ENCODE measurements at places on chromosomes 1 and 21. TPM values are rescaled to one million over a fixed set of nuclear protein-coding genes. Genes with fewer than 3 reads are reported as not detected.

GRCh38 chr1:8394456-8395321 is 76.8 kb downstream of the SLC45A1 start:
- no peak for DNase-seq

DNA sequence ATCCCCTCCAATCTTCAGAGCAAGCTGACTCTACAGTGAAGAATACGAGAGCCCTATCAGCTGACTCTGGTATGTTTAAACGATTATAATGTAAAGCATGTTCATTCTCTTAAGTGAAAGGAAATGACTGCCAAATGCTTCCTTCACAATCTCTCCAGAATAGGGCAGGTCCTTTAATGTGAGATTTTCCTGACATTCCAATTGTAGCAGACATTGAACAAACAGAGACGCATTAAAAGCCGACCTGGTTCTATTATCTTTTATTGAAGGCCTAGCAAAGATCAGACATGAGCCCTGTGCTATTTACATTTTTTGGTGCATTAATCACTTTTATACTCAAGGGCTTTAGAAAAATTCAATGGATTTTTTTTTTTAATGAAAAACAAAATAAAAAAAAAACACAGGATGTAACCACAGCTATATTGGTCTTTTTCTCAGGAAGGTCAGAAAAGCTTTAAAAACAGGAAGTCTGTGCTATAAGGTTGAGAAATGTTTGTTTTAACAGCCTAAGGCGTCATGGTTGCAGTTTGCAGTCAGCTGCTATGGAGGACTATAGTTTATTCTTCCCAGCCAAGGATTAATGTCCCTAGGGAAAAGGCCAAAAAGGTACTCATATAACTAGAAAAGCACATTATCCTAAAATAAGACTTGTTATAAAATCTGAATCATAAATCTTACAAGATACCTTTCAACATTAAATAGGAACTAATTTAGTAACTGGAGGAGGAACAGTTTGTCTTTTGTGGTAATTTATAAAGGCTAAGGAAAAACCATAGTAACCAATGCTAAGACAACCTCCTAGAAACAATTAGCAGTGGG is 104.8 kb downstream of the RERE start:
- no peak for DNase-seq

- no peak for DNase-seq
These were observed 631.4 kb downstream of the SMYD3 start for GRCh38 chr1:245875581-245876261.

DNA sequence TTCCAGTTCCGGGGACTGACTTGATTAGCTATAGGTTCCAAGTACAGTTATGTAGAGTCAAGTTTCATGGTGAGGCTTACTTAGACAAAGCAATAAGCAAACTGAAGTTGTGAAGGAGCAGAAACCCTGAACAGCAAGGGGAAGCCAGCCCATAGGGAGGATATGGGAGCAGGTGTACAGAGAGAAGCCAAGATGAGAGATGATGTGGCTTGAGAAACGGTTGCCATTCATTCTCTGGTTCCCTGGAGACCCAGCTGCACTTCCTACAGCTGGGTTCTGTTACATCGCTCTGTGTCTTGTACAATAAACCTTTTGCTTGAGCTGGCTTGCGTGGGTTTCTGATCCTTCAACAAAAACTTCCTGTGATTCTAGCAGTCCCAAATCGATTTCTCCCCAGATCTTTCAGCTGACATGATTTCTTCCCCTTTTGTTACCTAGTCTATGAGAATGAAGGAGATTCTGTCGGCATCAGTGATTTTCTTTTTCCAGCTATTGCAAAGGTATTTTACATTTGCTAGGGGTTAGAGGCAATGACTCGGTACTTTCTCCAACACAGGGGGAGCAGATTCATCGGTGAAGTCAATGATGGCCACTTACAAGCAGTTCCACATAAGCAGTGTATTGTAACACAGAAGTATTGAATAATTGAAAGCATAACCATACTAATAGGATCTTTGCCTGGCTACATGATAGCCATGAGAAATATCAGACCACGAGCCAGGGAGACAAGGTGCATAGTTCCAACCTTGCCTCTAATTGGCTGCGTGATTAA is 67.3 kb downstream of the URB2 start:
- no peak for DNase-seq

- DNase-seq: no peak
These were observed 6.4 kb downstream of the CLDN19 start for GRCh38 chr1:42733415-42734200.

GRCh38 chr21:14712121-14712715 is 166.1 kb upstream of the SAMSN1 start:
- no peak for DNase-seq

DNA sequence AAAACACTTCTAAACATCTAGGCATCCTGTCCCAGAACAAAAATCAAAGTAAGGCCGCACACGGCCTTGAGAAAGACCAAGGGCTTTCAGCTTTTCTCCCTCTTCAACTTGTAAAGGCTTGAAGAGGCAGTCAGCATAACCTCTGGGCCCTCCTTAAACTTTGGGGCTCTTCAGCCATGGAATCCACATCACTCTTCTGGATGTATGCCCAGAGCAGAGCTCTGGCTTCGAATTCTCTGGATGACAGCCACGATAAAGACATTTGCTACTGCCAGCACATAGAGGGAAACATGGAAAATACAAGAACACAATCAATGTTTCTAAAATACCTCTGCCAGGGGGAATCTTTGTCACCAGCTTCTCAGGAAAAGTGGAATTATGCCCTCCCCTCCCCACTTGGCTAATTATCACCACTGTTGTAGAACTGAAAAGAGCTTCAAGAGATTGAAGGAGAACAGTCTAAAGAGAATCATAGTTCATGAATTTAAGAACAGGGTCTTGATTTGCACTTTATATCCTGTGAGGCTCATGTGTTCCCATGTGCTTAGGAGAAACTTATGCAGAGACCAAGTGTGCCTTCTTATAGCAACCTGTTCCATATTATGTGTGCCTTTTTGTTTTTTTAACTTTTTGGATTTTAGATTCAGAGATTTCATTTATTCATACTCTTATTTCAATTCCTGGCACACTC is 39.0 kb upstream of the DPT start:
- DNase-seq: no peak

DNA sequence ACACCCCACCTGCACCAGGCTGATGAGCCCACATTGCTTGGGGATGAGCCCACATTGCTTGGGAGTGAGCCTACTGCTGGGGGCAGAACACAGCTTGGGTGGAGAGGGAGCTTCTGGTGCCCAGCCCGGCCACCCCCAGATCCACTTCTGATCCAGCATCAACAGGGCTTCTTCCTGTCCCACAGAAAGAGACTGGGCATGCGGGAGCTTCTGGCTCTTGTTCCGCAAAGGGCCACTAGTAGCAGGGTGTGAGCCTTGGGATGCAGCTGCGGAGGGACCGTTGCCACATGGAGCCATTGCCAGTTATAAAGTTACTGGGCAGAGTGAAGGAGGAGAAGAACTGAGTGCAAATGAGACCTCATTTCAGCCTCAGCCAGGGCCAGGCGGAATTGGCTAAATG is 36.3 kb downstream of the PKP1 start:
- no peak for DNase-seq

- no peak for DNase-seq
These were observed 44.3 kb downstream of the RBM11 start for GRCh38 chr21:14260174-14260764.

GRCh38 chr1:172040466-172040865 is 199.2 kb downstream of the DNM3 start:
- no peak for DNase-seq

DNA sequence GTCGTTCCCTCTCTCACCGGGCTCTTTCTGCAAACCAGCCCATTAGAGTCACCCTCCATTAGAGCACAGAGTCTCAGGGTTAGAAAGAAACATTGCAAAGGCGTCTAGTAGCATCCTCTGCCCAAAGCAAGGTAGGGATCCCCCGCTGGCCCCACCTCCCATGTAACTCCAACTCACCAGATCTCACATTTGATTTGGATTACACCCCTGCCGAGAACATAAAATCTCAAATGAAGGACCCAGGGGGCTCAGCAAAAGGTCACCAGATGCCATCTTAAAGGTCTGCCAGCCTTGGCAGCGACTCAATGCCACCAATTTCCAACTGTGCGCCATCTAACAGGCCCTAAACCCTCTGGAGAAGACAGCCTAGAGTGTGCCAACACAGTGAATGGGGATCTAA is 14.1 kb downstream of the C1orf87 start:
- no peak for DNase-seq

GRCh38 chr1:160078512-160079195 is 2.7 kb upstream of the KCNJ9 start:
- no peak for DNase-seq

DNA sequence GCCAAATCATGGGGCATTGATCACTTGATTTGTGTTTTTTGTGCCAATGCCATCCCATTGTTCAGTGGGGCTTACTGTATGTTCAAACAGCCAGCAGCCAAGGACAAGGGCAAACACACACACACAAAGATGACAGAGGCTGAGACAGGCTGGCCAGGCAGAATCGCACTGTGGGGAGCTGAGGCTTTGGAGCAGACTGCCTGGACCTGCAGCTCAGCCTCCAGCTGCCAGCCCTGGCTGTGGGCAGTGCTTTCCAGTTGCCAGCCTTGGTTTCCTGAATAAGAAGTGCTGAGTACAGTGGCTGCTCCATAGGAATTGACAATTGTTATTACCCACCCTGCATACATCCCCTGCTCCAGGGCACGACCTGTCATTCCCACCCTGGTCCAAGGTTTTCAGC is 16.9 kb upstream of the PCP4 start:
- no peak for DNase-seq

DNA sequence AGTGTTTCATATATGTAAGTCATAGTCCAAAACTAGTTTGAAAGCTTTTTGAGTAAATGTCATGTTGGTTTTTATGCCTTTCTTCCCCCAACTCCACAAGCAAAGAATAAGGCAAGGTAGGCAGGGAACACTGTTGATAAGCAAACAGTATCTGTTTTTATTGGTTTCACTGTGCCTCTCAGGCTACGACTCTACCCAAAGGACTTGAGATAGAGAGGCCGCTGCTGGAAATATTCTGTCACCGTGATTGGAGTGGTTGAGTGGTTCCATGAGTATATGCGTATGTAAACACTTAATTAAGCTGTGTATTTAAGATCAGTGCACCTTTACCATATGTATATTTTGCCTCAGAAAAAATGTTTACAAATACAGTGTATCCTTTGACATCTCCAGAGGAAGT is 138.1 kb upstream of the KIF26B start:
- DNase-seq: peak; percentile 8

DNA sequence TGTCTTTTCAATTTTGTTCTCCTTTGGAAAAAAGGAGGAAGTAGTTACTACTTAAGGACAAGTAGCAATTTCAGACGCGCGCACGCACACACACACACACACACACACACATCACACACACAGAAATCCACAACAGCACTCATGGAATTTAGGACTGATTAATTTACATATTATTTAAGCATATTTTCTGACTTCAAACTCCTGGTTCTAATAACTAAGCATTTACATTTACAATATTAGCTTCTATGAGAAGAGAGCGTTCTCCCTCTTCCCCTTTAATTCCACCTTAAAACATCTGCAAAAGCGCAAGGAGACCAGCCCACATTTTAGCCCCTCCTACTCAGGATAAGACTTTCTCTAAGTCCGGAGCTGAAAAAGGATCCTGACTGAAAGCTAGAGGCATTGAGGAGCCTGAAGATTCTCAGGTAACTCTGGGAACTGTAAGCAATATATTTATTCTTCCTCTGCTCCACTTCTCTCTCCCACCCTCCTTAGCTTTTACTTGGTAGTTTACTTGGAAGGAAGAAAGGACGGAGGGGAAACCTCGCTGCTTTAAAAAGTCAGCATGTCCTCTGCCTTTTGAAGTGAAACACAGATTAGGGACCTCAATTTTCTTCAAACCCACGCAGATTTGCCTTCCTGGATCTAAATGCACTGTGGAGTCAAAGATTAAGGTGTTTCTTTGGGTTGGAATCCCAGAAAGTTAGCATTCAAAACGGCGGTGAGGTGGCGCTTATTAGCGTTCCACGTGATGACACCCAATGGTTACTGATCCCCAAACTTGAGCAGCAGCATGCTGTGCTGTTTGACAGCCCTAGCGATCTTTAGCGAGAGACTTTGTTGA is at the start of gene PLA2G4A:
PLA2G4A (plus strand) TSS at position 339 of the 844 bp plus-strand sequence. CDS start 25,406 bp downstream, outside the sequence.
- peak; percentile 47 for DNase-seq

DNA sequence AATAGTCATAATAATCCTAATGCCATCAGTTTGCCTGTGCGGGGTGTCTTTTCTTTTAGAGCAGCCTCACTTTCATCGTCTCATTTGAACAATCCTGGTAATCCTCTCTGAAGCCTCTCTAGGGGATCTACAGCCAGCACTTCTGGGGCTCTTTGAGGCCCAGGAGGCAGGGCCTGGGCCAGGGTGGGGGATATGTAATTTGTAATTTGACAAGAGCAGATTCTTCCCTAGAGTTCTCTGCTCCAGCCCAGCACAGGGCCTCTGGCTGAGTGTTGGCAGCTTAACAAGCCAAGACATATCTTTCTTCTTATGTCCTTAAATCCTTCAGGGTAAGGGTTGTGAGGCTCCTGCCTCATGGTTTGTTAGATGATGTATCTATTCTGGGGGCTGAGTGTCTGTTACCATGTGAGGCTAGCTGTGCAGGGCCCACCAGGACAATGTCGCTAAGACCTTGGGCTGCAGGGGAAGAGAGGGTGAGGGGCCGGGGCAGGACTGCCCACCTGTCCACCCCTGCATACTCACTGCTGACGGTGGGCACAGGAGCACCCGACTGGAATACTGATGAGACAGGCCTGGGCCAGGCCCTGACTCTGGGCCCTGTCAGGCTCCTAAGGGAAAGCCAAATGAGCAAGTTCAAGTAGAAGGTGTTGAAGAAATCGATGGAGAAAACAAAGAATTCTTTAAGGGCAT is 45.3 kb upstream of the PARP1 start:
- DNase-seq: no peak

DNA sequence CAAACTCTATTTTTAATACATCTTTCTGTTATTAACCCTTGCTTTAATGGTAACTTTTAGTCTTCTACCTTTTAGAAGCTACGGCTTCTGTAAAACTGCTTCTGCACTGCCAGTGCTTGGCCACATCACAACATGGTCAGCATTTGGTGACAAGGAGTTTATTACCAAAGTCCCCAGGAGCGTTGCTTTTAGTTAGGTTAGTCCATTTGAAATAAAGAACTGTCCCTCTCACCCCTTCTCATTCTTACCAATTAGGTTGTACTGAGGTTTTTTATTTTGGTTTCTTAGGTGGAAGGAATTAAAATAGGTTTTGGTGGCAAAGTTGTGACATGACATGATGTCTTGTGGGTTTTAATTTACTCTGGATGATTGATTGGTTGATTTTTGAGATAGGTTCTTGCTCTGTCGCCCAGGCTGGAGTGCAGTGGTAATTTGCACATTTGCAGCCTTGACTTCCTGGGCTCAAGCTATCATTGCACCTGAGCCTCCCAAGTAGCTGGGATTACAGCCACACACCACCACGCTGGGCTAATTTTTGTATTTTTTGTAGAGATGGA is 39.2 kb downstream of the SPEN start:
- DNase-seq: no peak

GRCh38 chr1:115782571-115783281 is 14.2 kb upstream of the CASQ2 start:
- DNase-seq: peak; percentile 32

Gene FNDC10
- 33.3 TPM for total RNA-seq

Gene SPATA1
- 0.05 TPM for total RNA-seq

Gene ADAMTS4
- 0.55 TPM for total RNA-seq

Gene NHLH1
- total RNA-seq: not detected

Gene MAP7D1
- total RNA-seq: 132 TPM

Gene C1orf87
- 0.74 TPM for total RNA-seq

Gene NRAS
- total RNA-seq: 24.6 TPM

Gene TNFRSF4
- total RNA-seq: 0.50 TPM

Gene KCNJ6
- 0.23 TPM for total RNA-seq

Data from prostate gland (tissue), 2 donors.